ENCODE measurements at places on chromosomes 1 and 21.

DNA sequence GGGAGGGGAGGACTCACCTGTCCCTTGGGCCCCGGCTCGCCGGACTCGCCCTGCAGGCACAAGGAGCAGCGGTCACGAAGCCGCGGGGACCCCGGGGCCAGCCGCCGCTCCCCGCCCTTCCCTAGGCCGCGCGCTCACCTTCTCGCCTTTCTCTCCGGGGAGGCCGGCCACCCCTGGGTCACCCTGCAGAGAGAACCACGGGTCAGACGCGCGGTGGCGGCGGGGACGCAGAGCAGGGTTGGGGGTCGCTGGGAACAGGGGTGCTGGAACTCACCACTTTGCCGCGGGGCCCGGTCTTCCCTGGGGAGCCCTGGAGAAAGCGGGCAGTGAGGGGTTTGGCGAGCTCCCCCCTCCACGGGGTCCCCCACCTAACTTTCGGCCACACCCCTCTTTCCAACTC lies 13.3 kb downstream of the COL9A2 start:
- DNase-seq: no peak

DNA sequence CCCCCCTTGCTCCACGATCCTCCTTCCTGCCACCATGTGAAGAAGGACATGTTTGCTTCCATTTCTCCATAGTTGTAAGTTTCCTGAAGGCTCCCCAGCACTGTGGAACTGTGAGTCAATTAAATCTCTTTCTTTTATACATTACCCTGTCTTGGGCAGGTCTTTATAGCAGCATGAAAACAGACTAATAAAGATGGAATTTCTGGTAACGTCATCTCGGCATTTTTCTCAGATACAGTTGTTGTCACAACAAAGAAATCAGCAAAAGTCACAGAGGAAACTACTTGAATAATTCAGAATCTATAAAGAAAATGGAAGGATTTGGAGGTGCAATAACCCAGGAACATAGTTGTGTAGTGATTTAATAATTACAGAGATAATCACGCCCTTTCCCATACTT lies 4.4 kb downstream of the APCS start:
- no peak for DNase-seq

- no peak for DNase-seq
Observed at GRCh38 chr1:200180821-200181220, 153.3 kb downstream of the NR5A2 start.

DNA sequence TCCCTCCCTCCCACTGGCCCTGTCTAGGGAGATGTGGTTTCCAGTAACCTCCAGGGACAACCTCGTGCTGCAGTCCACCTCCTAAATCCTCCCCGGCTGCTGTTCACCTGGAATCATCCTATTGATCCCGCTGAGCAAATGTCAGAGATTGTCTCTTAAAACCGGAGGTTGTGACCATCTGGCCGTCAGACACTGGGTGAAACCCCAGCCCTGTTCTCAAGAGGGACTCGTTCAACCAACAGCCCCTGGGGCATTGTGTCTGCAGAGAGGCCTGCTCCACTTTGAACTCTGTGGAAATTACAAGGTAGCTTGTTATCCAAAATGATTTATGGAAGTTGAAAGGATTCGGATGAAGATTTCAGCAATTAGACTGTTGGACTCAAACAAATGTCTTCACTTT lies 498.0 kb downstream of the MATN1 start:
- DNase-seq: no peak

DNA sequence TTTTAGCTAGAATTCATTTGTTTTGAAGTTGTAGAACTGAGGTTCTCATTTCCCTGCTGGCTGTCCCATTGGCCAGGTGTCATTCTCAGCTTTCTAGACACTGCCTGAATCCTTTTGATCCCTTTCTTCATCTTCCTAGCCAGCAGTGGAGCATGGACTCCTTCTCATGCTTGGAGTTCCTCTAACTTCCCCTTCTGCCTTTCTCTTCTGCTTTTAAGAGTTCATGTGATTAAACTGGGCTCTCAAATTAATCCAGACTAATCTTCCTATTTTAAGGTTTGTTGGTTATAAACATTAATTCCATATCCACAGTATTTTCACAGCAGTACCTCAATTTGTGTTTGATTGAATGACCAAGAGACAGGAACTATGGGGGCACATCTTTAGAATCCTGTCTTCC lies 52.3 kb downstream of the ADAMTS5 start:
- DNase-seq: no peak

- no peak for DNase-seq
Observed at GRCh38 chr1:80462006-80462405, 1338.7 kb upstream of the ADGRL2 start.

GRCh38 chr1:37438869-37439343 lies 35.5 kb upstream of the ZC3H12A start:
- no peak for DNase-seq

DNA sequence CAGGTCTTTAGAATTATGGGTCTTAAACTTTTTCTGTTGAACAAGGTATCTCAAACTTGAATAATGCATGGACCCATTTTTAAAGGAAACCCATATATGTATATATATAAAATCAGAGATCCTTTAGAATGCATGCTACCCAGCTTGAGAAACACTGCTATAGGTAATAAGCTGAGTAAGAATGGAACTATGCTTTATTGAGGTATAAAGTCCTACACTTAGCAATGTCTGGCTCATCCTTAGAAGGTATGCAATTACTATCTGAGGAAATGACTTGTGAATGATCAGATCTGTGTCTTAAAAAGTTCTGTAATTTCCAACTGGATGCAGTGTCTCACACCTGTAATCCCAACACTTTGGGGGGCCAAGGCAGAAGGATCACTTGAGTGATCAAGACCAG lies 11.2 kb downstream of the TRAF3IP3 start:
- DNase-seq: no peak

DNA sequence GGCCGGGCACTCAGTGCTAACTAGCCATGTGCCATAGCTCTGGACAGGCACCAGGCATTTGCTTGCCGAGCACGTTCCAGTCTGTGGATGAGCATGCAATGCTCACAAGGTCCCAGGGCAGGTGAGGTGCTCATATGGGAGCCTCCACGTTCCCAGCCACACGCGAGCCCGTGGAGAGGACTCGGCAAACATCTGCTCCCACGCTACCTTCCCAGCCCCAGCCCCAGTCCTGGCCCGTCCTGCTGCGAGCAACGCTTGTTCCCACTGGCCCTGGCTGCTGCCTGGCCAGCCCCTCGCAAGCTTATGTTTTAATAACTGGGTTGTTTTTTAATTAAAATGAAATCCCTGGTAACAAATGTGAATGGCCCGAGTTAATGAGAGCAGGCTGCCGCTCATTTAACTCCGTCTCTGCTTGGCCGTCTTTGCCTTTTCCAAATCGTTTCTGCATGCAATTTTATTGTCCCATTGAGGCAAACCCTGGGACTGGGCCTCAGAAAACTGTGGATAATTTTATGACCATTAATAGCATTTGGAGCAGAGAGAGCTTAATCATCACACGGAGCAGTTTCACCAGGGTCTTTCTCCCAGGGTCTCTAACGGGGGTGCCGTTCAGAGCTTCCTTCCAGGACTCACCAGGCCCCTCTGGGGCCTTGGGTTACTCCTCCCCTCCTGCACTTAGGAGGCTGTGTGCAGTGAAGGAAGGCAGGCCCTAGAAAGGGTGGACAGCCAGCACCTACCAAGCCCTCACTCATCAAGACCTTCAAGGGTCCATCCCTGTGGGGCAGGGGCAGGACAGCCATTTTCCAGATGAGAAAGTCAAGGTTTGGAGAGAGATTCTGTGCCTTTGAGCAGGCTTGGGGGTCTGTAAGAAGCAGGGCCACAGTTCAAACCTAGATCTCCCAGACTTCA lies 136.8 kb downstream of the GLIS1 start:
- DNase-seq: no peak

DNA sequence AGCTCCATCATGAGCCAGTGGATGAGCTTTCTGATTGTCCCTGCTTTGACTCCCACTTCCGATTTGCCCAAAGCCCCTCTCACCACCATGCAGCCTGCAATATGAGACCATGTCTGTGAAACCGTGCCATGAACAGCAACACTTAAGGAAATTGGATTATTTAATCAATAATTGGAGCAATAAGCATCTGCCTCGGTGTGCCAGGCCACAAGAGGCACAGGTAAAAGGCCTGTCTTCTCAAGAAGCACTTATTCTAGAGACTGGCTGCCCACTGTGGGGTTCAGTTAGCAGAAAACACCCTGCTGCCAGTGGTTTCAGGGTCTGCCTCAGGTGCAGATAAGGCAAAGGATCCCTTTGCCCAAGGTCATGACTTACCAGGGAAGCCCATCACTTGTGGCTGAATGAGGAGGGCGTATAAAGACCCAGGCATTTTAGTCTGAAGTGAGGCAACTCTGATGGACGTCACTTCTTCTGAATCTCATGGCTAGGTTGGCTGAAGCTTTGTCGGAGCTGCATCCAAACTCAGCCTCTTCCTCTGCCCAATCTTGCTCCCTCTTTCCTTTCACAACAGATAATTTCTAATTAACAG lies 7.1 kb upstream of the CHI3L2 start:
- DNase-seq: no peak

DNA sequence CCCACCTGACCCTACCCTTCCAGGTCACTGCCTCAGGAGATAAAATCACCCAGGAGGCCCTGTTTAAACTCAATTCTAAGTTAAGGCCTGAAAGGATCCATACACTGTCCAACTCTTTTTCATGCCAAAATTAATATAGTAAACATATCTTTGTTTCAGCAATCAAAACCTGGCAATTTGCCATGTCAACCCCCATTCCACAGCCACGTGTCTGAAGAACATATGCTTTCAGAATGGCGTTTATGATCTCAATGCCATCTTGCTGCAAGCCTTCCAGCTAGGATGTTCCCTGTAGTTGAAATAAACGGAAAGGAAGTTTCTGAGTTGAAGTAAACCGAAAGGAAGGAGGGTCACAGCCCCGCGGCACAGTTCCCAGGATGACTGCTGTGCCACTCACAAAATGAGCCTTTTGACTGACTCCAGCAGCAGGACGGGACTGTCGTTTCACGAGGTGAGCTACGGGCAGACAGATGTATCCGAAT lies 472.0 kb downstream of the SMYD3 start:
- no peak for DNase-seq

DNA sequence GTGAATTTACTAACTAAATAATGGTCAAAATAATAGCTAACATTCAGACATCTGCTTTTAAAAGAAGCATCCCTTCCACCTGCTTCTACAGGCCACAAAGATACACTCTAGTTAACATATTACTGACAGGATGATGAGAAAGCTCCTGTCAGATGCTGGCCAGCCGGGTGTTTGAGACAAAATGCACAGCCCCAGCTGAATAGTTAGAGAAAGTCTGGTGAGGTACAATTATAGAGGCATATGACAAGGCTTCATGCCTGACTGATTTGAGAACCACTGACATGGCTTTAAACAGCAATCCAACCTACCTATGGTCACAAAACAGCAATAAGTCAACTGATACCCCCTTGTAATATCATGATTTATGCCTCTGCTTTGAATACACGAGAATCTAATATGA lies 137.0 kb downstream of the DENND1B start:
- DNase-seq: no peak

DNA sequence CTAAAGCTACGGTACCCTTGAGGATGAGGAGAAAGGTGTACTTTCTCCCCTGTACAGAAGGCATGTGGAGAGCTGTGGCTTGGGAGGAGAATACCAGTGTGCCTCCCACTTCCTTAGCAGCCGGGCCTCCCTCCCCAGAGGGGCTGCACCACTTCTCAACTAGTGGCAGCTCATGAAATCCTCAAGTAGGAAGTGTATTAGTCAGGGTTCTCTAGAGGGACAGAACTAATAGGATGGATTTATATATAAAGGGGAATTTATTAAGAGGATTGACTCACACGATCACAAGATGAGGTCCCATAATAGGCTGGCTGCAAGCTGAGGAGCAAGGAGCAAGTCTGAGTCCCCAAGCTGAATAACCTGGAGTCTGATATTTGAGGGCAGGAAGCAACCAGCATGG lies 53.1 kb upstream of the PPP2R5A start:
- DNase-seq: no peak

DNA sequence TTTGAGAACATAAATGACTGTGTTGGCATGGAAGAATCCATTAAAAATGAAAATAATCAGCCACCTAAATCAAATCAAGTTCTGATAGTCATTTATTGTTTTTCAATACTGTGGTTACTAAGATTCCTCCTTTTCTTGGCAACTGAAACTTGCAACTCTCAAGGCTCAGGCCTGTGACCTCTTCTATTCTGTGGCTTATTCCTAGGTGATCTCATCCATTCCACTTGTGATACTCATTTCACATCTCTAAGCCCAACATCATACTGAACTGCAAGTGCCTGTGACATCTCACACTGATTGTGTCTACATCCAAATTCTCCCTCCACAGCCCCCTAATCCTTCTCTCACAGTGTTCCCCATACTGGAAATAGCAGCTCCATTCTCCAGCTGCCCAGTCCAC lies 4.8 kb upstream of the ST6GALNAC5 start:
- DNase-seq: no peak

- no peak for DNase-seq
Observed at GRCh38 chr1:84823511-84823910, 69.5 kb downstream of the LPAR3 start.

GRCh38 chr1:172408958-172409357 lies 11.5 kb upstream of the C1orf105 start:
- DNase-seq: no peak

DNA sequence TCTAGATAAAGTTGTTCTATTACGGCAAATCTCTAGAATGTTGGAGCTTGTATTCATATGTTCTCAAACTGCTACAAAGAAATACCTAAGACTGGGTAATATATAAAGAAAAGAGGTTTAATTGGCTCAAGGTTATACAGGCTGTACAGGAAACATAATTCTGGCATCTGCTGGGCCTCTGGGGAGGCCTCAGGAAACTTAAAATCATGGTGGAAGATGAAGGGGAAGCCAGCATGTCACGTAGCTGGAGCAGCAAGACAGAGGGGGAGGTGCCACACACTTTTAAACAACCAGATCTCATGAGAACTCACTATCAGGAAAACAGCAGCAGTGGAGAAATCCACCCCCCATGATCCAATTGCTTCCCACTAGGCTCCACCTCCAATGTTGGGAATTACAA lies 390.4 kb upstream of the ADGRL4 start:
- DNase-seq: no peak

GRCh38 chr21:25569084-25569483 lies 38.2 kb downstream of the MRPL39 start:
- no peak for DNase-seq

GRCh38 chr1:42592811-42593210 lies 65.4 kb upstream of the PPIH start:
- DNase-seq: no peak

GRCh38 chr1:56331892-56332567 lies 247.3 kb downstream of the PLPP3 start:
- DNase-seq: no peak

- no peak for DNase-seq
Observed at GRCh38 chr1:3323021-3323795, 131.3 kb upstream of the ARHGEF16 start.

All from CD4-positive, alpha-beta memory T cell (primary cell).